ENCODE measurements at places on chromosomes 6 and 20.

- no peak overlapping the region for H3K27ac ChIP-seq
- peaks cover 2% of the 10 kb centered on the region for H3K36me3 ChIP-seq
- DNase-seq: no peak
- no peaks in the 10 kb centered on the region for H3K4me1 ChIP-seq
- no peaks in the 10 kb centered on the region for H3K27me3 ChIP-seq
Observed at GRCh38 chr6:169498916-169499513, 202.8 kb downstream of the WDR27 start.

DNA sequence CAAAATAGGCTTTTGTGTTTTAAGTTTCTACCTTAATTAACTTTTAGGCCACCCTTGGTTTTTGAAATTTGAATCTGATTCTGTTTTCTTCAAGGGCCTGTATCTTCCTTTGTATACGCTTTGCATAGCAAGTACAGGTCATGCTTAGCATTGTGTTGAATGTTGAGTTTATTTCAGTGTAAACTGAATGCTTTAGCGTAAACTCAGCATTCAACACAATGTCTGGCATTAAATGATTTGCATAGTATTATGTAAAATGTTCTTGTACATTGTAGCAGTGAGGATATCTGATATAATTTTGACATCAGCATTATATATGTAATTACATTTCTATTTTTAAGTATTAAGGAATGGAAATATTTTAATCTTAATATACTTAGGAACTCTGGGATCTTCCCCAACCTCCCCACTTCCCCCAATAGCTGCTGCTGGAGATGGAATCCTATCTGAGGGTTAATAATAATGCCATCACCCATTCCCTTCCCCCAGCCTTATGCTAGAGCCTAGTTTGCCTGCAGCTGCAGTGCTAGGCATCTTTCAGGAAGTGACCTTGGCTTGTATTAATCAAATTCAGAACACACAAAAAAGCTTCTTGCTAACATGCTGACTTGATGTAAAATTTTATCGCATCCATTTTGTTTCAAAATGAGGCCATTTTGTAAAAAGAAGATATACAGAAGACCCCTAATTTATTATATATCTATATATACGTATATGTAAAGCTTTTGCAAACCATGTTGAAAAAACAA, 73.1 kb downstream of the NCOA3 start:
- peaks cover 17% of the 10 kb centered on the region for H3K36me3 ChIP-seq
- no peaks in the 10 kb centered on the region for H3K27me3 ChIP-seq
- H3K4me3 ChIP-seq: no peak overlapping the region
- DNase-seq: no peak
- peaks cover 77% of the 10 kb centered on the region for H3K4me1 ChIP-seq
- H3K27ac ChIP-seq: no peak overlapping the region

- no peak for DNase-seq
- no peaks in the 10 kb centered on the region for H3K36me3 ChIP-seq
- no peak overlapping the region for H3K4me3 ChIP-seq
- peaks cover 8% of the 10 kb centered on the region for H3K27me3 ChIP-seq
Observed at GRCh38 chr6:129263176-129263575, 380.2 kb downstream of the LAMA2 start.

DNA sequence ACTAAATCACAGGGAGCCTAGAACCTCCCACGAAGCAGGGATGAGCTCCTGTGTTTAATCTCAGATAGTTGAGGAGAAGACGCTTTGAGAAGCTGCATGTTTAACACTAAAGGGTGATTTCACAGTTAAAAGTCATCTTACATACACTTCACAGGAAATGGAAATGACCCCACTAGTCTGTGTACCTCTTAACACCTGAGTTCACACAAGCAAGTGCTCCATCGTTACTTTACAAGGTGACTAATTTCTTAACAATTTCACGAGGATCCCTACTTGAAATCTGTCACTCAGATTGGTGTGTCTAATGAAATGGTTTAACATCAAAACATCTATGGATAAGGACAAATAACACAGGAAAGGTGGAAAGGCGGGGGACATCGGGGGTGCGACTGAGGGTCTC, 93.8 kb upstream of the RPS6KA2 start:
- DNase-seq: no peak
- no peak overlapping the region for H3K27ac ChIP-seq
- H3K36me3 ChIP-seq: no peaks in the 10 kb centered on the region
- H3K4me1 ChIP-seq: no peaks in the 10 kb centered on the region
- H3K4me3 ChIP-seq: no peak overlapping the region

GRCh38 chr6:63635215-63635587, 401 bp upstream of the PHF3 start:
- peak; percentile 8 for DNase-seq
- H3K36me3 ChIP-seq: peaks cover 3% of the 10 kb centered on the region
- no peaks in the 10 kb centered on the region for H3K27me3 ChIP-seq
- H3K4me3 ChIP-seq: peak overlapping the region; percentile 86
- peaks cover 32% of the 10 kb centered on the region for H3K4me1 ChIP-seq

DNA sequence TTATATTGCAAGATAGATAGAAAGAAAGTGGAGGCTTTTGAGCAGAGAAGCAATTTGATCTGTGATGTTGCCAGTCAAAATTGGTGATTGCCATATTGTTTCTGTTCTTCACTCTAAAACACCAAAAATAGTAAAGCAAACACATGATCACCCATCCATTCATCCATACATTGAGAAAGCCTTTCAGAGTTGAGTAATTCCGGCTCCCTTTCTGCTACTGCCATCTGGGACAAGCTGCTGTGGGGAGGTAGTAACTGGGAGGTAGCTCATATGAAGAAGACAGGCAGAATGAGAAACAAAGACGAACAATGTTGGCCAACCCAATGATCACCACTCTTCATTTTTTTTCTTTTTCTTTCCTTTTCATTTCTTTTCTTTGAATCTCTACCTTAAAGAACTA, 51.1 kb upstream of the HBS1L start:
- no peak overlapping the region for H3K27ac ChIP-seq
- H3K4me1 ChIP-seq: peaks cover 45% of the 10 kb centered on the region
- DNase-seq: no peak
- H3K4me3 ChIP-seq: no peak overlapping the region
- no peaks in the 10 kb centered on the region for H3K27me3 ChIP-seq
- H3K36me3 ChIP-seq: no peaks in the 10 kb centered on the region

GRCh38 chr20:61965606-61966491, 99.8 kb downstream of the TAF4 start:
- no peaks in the 10 kb centered on the region for H3K36me3 ChIP-seq
- no peak overlapping the region for H3K4me3 ChIP-seq
- no peak for DNase-seq

GRCh38 chr6:96394727-96395126, 126.9 kb upstream of the UFL1 start:
- no peak overlapping the region for H3K27ac ChIP-seq
- H3K36me3 ChIP-seq: no peaks in the 10 kb centered on the region
- no peak overlapping the region for H3K4me3 ChIP-seq
- H3K27me3 ChIP-seq: peaks cover 4% of the 10 kb centered on the region

- no peaks in the 10 kb centered on the region for H3K27me3 ChIP-seq
- H3K36me3 ChIP-seq: peaks cover under 1% of the 10 kb centered on the region
- no peak for DNase-seq
- H3K27ac ChIP-seq: no peak overlapping the region
- no peaks in the 10 kb centered on the region for H3K4me1 ChIP-seq
Observed at GRCh38 chr6:1871724-1872315, 262.1 kb downstream of the FOXC1 start.

GRCh38 chr6:3453413-3454272, 3.2 kb downstream of the SLC22A23 start:
- no peak overlapping the region for H3K4me3 ChIP-seq
- no peaks in the 10 kb centered on the region for H3K36me3 ChIP-seq
- H3K27me3 ChIP-seq: peaks cover 8% of the 10 kb centered on the region
- DNase-seq: no peak

DNA sequence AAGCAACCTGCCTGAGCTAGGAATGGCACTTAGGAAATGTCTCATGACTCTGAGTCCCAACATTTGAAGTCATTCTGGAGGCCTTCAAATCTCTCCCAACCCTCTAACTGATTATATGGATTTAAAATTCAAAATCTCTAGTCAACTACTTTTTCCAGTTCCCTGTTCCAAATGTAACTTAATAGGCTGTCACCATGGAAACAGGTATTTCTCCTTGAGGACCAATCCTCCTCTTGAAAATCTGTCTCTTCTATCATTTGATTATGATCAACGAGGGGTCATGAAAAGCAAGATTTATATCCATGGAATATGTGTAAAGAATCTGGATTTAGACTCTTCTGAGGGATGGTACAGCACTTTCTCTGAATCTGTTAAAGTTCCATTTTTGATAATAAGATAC, 127.3 kb upstream of the DTNBP1 start:
- no peaks in the 10 kb centered on the region for H3K36me3 ChIP-seq
- H3K27me3 ChIP-seq: peaks cover 2% of the 10 kb centered on the region
- DNase-seq: no peak
- H3K4me3 ChIP-seq: no peak overlapping the region
- H3K27ac ChIP-seq: no peak overlapping the region
- H3K4me1 ChIP-seq: no peaks in the 10 kb centered on the region

GRCh38 chr20:25217161-25218108, 21.9 kb downstream of the ENTPD6 start:
- no peaks in the 10 kb centered on the region for H3K27me3 ChIP-seq
- no peak overlapping the region for H3K4me3 ChIP-seq
- no peaks in the 10 kb centered on the region for H3K4me1 ChIP-seq

DNA sequence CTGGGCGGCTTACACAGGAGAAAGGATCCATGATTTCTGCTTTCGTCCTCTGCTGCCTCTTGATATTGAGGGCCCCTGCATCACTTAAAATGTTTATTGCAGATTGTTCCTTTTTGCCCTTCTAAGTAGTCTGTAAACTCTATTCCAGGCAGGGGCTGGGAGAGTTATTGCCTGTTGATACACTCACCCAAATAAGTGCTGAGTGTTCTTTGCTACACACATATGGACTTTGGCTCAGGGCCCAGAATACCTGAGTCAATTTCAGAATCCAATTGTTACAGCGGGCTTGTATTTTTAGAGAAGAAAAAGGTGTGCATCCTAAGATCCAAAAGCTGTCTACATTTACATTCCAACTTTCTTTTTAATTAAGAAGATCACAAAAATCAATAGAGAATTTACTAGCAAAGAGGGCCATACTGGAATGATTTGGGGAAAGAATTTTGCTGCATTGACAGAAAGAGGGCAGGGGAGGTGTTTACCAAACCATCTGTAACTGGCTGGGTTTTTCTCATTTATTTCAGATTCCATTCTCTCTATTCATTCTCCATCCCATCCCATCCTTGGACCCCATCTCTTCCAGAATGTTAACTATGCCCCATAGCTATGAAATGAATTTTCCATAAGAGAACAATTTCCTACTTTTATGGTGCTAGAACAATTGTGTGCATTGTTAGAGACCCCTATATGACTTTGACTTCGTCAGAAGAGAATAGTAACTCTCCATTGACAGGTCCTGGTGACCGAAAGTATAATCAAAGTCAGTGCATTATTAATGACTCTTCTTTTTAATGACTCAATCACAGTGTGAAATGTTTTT, 959.9 kb upstream of the FLRT3 start:
- no peaks in the 10 kb centered on the region for H3K4me1 ChIP-seq
- H3K27me3 ChIP-seq: no peaks in the 10 kb centered on the region
- DNase-seq: no peak
- H3K4me3 ChIP-seq: no peak overlapping the region
- H3K36me3 ChIP-seq: no peaks in the 10 kb centered on the region

DNA sequence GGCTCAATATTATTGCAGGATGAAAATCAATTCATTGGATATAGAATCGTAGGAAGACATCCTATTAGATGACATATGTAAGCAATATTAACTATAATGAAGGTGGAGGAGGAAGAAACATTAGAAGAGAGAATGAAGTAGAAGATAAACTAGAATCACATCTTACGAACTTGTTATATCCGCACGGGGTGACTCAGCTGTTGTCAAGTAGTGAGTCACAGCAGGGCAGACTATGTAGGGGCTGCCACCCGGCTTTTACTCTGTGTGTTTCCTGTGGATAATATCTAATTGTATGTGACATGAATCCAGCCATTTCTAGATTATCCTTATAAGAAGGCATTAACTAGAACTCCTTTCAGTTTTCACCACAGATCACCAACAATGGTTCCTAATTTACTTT, 520.2 kb downstream of the DOK5 start:
- H3K4me3 ChIP-seq: no peak overlapping the region
- H3K36me3 ChIP-seq: no peaks in the 10 kb centered on the region
- no peaks in the 10 kb centered on the region for H3K27me3 ChIP-seq
- DNase-seq: no peak
- no peak overlapping the region for H3K27ac ChIP-seq

All from activated naive CD4-positive, alpha-beta T cell treated with anti-CD3 and anti-CD28 coated beads for 36 hours (primary cell).